ENCODE measurements at places on chromosomes 12 and 14.

- DNase-seq: no peak
Observed at GRCh38 chr14:95288672-95289322, 30.9 kb downstream of the CLMN start.

DNA sequence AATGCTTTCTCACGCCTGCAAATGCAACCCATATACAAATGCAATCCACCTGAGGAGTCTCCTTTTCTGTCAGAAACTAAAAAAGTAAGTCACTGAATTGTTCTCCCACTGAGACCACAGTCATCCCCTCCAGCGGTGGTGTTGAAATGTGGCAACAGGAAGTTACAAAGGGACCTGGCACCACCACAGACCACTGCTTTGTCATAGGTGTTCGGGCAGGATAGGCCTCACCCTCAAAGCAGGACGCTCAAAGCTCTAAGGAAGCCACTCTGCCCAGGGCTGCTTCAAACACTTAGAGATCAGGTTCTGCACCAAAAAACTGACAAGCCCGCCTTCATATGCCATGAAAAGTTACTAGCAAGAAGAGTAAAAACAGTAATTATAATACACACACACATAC is 11.3 kb downstream of the PHLDA1 start:
- DNase-seq: no peak

- DNase-seq: no peak
Observed at GRCh38 chr12:130043685-130044406, 118.4 kb upstream of the FZD10 start.

- DNase-seq: no peak
Observed at GRCh38 chr12:58850826-58851225, 69.5 kb downstream of the LRIG3 start.

- DNase-seq: no peak
Observed at GRCh38 chr12:30698346-30698745, 2.7 kb upstream of the IPO8 start.

DNA sequence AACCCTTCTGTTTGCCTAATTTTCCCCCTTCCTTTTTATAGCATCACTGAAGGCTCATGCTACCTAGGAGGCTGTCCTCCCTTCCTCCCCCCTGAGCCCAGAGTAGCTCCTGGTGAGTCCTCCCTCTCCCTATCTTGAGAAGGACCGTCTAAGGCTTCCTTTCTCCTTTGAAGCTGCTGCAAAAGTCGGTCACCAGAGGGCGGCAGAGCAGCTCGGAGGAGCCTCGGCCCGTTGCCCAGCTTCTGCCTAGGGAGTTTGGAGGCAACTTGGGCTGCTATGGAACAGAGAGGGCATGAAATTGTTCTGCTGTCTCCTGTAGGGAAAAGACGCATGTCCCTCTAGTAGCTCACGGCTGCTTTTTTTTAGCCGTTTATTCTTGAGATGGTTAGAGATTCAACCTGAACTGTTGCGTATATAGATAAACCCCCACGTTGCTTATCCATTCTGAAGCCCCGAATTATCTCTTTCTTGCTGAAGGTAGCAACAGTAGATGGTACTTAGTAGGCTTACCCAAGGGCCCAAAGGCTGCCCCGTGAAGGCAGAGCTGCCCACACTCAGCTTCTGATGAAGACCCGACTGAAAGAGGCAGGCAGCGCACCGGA is 5.7 kb downstream of the WNT5B start:
- no peak for DNase-seq

DNA sequence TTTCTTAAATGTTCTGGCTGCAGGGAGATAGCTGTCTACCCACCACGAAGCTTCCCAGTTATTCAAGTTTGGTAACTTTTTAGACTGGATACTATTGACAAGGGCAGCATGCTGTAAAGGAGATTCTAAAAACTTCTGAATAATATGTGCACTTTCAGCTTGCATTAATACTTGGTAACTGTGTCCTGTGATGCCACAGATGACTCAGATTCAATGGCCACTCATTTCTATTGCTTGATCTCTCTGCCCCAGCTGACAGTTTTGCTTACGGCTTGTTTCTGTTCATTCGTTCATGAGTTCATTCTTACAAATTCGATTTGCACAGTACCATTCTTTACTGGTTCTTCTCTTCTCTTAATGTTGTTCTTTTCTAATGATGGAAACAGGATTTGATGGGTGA is 142.8 kb downstream of the PELI2 start:
- DNase-seq: no peak

- no peak for DNase-seq
Observed at GRCh38 chr12:96193725-96194575, at the start of gene ELK3. Gene ELK3 (plus strand): TSS chr12:96194375.

- DNase-seq: no peak
Observed at GRCh38 chr14:47257013-47257412, 418.4 kb downstream of the MDGA2 start.

- no peak for DNase-seq
Observed at GRCh38 chr14:25750436-25750835, 700.5 kb upstream of the STXBP6 start.

DNA sequence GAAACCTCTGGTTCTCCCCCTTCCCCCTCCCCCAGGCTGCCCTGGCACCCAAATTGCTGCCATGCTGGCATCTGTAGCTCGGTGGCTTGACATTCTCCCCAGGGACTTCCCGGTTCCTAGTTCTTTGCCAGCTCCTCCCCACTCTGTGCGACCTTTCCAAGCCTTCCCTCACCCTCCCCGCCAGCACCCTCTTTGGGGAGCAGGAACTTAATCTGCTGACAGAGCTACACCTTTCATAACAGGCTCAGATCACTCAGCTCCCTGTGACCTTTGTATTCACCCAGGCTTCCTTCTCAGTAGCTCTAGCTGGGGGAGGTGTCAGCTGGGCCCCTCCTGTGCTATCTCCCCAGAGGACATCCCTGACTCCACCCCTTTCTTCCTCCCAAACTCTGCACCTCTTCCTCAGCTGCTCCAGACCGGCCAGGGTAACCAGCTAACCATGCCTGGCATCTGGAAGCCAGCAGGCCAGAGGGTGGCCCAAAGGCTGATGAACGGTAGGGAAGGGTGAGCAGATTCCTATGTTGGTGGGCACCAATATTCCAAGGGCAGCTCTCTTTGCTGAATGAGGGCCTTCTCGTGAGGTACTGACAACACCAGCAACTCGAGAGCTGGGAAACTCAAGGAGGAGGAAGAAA is 1.8 kb upstream of the COX14 start:
- DNase-seq: no peak

DNA sequence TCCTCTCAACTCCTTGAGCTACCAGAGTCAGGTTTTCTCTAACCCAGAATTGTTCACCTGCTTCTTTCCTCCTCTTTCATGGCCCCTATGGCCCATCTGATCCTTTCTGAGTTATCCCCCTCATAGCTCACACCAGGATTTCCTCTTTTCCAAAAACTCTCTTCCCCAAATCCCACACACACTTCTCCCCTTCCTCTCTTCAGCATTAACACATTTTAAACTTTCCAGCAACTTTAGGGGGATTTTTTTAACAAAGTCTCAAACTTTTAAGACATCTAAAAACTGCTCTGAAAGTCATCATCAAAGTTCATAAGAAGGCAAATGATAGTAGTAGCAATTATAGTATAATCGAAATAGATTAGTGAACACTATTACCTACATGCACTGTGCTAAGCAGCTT is 7.9 kb downstream of the OR10P1 start:
- no peak for DNase-seq

GRCh38 chr12:91773749-91774429 is 371.8 kb downstream of the BTG1 start:
- DNase-seq: no peak

DNA sequence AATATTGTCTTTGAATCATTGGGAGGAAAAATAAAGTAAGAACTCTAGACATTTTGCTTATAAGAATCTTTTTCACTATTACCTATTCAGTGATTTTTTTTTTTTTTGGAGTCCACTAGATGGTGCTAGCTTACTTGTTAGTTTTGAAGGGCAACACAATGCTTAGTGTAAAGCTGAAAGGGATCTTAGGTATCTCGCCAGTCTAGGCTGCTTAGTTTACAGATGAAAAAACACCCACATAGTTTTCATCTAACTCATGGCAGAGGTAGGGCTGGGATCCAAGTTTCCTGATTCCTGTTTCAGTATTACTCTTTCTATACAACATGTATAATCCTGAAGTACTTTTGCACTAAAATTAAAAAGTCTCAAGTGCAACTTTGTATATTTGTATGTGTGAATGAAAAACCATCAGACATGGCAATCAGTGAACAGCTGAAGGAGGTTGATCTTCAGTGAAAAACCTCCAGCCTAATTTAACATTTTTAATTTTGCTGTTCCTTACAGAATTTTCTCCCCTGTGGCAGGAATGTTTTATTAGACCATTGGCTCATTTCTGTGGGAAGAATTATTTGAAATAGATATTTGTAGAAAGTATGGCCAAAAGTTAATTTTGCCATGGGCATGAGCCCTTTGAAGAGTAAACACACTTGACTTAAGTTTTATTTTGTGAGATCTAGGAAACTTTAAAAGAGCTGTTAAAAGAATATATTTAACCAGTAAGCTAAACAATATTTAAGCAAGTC is 40.7 kb downstream of the LRRIQ1 start:
- peak; percentile 90 for DNase-seq

DNA sequence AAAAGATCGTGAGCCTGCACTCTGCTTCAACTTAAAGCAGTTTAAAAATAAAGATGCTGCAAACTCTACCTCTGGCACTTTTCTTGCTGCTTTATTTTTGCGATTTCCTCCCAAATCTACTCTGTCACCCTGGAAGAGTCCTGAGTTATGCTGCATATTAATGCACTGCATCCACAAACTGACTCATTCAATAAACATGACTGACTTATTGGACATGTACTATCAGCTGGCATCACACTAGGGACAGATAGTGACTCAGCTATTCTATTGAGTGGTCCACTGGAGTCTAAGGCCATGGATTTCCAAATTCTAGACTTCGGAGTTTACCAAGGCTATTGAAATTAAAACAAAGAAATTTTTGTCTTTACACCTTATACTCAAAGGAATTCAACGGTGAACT is 90.7 kb upstream of the PTPRR start:
- no peak for DNase-seq

GRCh38 chr12:92301356-92301755 is 155.7 kb upstream of the BTG1 start:
- no peak for DNase-seq

- DNase-seq: no peak
Observed at GRCh38 chr14:104383996-104384775, 195.4 kb upstream of the C14orf180 start.

DNA sequence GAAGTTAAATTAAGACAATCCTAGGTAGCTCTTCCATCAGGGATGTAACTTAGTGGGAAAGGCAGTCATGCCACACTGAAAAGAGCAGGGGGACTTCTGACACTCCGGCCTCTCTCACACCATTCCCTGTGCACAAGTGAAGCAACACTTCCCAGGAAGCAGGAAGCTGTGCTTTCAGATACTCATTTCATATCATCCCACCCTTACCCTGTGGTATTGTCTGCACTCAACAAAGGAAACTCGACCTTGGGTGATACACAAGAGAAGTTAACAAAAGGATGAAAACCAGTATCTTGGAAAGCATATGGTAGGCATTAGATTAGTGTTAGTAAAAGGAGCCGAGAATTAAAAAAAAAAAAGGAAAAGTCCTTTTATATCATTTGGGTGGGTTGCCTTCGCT is 61.3 kb upstream of the MDM1 start:
- DNase-seq: no peak

DNA sequence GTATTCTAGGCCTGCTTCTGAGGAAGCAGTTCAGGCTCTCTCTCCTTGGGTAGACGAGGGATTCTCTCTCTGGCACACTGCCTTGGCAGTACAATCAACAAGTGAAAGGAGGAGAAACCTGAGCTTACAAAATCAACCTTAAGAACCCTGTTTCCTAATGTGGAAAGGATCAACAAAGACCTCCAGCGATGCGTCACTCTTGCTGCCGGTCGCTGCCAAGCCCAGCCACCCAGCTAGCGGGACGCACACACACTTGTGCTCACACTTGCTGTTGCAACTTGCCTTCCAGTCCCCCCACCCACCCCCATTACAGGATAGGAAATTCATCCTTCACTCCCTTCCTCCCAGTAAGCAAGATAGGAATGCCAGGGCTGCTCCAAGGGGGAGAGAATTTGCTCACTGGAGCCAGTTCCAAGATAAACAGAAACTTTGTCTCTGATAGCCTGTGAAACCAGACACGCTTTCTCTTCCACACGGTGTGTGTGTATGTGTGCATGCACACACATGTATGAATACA is 144.3 kb downstream of the BCL11B start:
- peak; percentile 61 for DNase-seq

DNA sequence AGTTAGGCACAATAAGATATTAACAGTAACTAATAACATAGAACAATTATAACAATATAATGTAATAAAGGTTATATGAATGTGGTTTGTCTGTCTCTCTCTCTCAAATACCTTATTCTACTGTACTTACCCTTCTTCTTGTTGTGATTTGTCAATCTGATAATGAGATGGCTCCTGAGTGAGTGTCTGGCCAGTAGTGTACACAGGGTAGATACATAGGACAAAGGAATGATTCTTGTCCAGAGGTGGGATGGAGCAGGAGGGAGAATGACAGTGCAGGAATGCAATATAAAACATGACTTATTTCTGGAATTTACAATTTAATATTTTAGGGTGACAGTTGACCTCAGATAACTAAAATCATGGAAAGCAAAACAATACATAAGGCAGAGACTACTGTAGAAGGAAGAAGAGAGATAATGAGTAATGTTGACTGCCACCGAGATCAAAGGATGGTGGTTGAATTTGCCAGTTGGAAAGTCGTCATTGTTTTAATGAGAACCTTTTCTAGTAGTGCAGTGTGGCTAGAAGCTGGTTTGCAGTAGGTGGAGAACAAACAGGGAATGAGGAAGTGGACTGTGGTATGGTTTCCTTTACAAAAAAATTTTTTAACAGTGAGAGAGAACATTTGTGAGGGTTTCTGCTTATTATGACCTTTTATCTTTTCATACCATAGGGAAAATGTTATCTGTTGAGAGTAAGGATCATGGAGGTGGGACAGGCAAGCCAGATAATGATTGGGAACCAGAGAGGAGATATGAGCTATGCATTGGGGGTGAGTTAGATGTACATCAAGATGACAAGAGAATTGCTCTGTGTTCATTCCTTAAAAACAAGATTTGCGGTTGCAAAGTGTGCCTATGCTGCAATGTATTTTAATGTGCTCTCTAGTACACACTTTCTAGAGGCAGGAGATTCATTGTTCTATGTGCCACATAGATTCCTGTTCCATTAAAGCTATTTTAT is 458.3 kb downstream of the BTG1 start:
- no peak for DNase-seq
